ENCODE measurements at places on chromosomes 3 and 15.

DNA sequence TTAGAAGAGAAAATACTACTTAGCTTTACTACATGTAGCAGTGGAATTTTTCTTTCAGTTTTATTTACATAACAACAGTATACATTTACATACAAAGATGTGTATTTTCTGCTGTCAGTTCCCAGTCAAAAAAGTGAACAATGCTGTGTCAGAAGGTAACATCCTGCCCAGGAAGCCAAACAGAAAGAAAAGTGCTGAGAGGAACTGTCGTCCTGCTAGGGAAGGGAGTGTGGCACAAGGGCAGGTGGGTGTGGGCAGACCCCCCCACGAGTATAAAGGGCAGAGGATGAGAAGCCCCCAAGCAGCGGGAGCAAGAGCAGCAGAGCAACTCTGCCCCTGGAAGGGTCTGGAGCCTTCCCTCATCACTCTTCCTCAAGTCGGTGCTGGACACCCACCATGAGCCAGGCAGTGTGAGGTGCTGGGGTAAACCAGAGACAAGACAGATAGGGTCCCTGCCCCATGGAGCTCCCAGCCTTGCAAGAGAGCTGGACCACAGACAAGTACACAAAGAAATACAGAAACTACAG is 39.7 kb downstream of the TBC1D2B start:
- no peak for DNase-seq

GRCh38 chr15:47742334-47742733 is 25.0 kb downstream of the SEMA6D start:
- DNase-seq: no peak

DNA sequence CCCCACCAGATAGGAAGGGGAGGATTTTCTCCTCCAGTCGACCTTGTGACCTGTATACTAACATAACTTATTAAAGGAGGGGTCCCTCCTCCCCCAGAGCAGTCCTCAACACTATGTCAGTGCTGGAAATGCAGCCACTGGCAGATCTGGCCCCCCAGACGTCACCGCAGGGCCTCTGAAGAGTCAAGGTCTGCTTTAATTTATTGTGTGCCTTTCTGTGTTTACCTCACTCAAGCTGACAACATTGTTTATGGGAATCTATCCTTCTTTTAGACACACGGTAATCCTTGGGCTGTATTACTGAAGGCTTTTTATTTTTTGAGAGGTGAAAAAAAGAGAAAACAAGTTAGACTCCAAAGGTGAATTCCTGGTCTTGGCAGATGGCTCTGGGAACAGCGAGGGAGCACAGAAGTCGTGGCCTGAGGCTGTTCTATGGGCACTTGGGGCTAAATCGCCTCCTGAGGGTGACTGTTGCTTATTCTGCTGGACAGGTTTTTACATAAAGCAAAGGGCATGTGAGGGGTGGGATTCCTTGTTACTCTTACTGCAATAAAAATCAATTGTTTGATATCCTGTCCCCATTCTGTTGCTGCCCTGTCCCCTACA is 13.5 kb upstream of the NR2C2 start:
- DNase-seq: no peak

DNA sequence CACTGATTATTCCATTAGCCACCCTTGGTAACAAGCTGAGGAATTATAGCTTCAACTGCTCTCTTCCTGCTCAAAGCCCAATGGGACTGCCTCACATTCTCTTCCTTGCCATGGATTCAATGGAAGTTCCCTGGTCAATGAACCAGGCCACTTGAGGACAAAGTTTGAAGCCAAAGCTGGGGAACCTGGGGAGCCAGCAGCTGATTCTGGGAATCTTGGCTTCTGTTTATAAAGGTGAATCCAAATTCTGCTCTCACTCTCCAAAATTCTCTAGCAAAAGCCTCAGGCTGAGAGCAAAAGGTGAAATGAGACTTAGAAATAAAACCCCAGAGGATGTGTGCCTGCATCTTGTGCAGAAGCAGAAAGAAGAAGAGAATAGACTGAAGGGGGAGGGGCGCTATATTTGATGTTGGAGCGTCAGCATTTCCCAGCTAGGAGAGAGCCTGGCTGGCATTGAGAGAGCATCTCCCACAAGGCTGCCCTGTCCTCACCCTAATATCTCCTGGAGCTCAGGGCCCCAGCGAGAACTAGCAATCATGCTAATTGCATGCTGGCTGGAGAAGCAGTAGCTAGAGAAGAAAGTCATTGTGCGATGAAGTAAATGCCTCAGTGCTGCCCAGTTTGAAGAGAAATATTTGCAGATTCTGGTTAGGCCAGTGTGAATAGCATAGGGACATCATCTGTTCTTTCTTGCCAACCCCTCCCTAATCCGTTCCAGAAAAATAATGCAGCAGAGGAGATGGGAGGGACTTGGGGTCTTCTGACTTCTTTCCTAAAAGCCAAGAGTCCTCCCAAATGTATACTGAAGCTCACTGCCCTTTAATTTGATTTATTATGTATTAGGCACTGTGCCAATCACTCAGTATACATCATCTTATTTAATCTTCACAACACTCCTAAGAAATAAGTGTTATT is 34.9 kb upstream of the GAP43 start:
- DNase-seq: no peak

- DNase-seq: no peak
Measured at GRCh38 chr15:67601073-67601472, 58.6 kb downstream of the MAP2K5 start.

GRCh38 chr3:136171097-136171542 is 25.0 kb downstream of the MSL2 start:
- DNase-seq: no peak

All from stromal cell of bone marrow (primary cell).